NCI-H1105 (cell line): ENCODE measurements at places on chromosomes 1 and 21.

- no peak for DNase-seq
Observed at GRCh38 chr1:38929054-38929453, 12.6 kb downstream of the RHBDL2 start.

- DNase-seq: no peak
Observed at GRCh38 chr1:42952303-42953001, 6.2 kb downstream of the SLC2A1 start.

- DNase-seq: no peak
Observed at GRCh38 chr1:197690074-197690473, 85.2 kb downstream of the DENND1B start.

GRCh38 chr1:174158767-174159251 lies 511 bp upstream of the RABGAP1L start:
- DNase-seq: no peak

DNA sequence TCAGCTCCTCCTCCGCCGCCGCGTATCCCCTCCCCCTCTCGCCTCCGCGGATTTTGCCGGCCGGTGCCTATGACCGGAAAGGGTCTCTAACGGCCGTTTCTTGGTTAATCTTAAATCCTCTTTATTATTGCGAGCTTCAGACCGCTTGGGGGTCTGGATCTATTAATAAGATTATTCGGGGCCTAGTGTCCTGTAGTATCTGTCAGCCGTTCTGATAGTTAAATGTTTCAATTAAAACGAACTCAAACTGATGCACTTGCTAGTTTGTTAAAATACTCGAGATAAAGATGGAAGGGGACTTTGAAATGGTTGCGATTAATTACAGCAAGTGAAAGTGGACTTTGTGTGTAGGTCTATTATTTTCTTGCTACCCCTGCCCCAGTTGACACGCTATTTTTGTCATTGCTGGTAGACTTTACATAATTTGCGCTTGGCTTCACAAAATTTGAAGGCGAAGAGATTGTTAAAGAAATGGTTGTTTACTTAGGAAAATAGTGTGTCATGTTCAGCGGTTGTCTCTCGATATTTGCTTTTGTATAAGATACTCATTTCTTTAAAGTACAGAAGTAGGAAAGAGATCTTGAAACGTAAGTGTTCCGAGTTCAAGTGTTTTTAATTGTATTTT lies 779 bp downstream of the SON start:
- DNase-seq: peak; percentile 44

DNA sequence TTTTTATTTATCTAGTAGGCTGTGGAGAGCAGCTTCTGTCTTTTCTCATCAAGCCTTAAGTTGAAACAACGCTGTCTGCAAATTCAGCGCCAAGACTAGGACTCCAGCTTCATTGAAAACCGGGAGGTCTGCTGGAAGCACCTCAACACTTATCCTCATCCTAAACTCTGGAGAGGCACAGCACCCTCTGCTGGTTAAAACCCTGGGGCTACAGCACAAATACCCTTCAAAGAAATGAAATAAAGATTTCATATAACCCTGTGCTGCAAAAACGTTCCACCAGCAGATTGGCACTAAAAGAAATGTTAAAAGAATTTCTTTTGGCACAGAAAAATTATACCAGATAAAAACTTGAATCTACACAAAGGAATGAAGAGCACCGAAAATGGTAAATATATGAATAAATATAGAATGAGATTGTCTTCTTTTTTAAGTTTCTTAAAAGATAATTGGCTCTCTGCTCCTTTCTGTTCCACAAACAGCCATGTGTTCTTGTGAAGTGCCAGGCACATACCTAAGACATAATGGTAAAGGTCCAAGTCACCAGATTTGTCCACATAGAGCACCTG lies 227.7 kb upstream of the SAMSN1 start:
- no peak for DNase-seq

- no peak for DNase-seq
Observed at GRCh38 chr1:201883786-201884185, 4.9 kb upstream of the SHISA4 start.
